ENCODE measurements at places on chromosomes 12 and 14.

DNA sequence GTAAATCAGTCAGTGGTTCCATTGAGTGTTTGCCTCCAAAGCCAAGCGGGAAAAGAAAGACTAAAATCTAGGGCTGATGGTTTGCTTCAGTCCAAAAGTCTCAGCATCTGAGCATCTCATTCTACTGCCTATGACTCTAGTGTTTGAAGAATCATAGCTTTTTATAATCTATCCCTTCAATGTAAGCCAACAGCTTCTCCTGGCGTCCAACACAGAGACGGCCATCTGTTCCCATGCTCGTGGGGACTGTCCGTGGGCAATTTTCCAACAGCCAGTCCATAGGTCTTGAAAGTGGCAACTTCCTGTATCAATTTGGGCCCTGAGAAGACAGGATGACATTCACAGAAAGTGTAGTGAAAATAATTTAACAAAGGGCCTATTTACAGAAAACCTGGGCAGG, 544.4 kb upstream of the TMEM132C start:
- DNase-seq, result no peak

GRCh38 chr12:108213871-108214445, 84.9 kb downstream of the WSCD2 start:
- DNase-seq, result no peak

- DNase-seq, result no peak
Observed at GRCh38 chr12:4117386-4118016, 156.1 kb upstream of the CCND2 start.

DNA sequence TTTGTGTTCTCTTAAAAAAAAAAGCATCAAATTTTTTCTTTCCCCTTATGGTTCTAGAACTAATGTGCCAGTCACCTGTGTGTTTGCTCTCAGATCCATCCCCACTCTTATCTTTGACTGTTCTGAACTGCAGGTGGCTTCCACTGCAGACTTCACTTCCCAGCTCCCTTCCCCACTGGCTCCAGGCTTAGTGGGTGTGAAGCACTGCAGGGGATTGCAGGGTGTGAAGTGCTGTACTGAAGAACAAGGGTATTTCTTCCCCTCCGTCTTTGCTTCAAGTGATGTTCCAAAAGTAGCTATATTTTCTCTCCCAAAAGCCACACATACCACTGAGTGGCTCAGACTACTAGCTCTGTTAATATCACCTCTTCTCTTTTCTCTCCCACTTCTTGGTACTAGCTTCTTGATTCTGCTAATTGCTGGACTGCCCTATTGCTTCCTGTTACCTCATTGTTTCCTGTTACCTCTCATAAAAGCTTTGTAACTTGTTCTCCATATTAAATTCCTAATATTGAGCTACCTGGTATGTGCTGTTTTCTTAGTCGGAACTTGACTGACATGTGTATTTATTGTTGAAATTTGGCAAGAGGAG, 115.4 kb upstream of the PRICKLE1 start:
- no peak for DNase-seq

- DNase-seq, result no peak
Observed at GRCh38 chr12:87795555-87795954, 233.6 kb downstream of the C12orf50 start.

- DNase-seq, result peak; percentile 36
Observed at GRCh38 chr12:56206452-56207166, 15.1 kb downstream of the RNF41 start.

DNA sequence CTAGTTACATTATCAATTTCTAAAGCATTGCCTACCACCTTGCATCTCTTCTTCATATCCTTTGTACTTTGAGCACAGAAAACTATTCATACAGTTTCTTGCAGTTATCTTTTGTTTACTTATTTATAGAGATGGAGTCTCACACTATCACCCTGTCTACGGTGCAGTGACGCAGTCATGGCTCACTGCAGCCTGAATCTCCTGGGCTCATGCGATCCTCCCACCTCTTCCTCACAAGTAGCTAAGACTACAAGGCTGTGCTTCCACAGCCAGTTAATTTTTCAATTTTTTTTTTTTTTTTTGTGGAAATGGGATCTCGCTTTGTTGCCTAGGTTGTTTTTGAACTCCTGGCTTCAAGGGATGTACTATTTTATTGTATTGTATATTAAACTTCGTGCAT, 158.0 kb downstream of the TTC6 start:
- DNase-seq, result no peak

DNA sequence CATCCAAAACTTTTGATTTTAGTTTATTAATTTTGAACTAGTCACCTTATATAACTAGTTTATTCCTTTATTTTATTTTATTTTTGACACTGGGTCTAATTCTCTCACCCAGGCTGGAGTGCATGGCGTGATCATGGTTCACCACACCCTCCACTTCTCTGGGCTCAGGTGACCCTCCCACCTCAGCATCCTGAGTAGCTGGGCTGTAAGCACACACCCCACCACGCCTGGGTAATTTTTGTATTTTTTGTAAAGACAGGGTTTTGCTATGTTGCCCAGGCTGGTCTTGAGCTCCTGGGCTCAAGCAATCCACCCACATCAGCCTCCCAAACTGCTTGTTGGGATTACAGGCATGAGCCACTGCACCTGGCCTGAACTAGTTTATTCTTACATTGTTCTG, 17.3 kb downstream of the PCNX1 start:
- DNase-seq, result no peak

DNA sequence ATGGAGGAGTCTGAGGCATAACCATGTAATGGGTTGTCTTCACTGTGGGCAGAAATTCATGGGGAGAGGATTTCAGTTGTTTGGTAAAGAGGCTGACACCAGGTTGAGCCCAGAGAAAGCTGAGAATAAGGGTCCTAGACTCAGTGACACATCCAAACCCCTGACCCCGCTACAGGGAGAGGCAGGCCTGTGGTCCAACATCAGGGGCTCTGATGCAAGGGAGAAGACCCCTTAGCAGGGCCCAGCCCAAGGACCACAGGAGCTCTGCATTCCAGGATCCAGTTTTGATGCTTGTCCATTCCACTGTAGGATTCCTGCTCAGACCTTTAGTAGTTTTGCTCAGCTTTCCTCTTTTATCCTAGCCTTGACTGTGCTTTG, 15.5 kb downstream of the GPR68 start:
- DNase-seq, result no peak

DNA sequence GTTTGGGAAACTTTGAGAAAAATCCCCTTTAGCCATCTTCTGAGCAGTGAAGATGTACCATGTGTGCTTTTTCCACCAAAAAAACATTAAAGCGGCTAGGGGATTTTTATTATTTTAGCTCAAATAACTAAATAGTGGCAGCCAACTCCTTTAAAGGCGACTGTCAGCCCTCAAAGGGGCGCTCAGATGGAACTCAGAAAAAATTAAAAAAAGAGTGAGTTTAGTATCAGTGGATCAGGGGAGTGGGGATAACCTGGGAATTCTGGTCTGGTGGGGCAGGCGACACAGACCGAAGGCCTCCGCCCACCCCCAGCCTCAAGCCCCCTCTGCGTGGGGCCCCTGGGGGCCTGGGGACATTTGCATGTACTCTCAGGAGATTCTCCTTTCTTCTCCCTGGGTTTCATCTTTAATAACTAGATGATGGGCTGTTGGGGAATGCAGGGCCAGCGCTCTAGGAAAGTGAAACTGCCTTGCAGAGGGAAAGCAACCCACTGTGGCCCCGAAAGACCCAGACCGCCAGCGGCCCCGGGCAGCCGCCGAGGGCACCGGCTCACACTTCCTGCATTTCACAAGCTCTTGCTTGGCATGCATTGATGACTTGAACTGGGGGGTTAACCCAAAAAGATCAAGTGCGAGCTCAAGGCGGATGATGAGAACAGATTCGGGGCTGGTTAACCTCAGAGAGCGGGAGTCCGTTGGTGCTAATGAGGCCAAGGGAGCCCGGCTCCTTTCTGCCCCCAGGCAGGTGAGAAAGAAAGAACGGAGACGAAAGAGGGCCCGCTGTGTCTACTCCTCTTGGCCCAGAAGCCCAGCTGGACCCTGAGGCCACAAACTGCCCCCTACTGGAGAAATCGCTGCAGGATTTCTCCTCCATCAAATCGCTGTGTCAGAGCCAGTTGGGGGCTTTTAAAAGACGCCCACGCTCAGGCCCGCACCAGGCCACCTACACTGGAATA, 7.3 kb upstream of the BATF start:
- DNase-seq, result peak; percentile 81

DNA sequence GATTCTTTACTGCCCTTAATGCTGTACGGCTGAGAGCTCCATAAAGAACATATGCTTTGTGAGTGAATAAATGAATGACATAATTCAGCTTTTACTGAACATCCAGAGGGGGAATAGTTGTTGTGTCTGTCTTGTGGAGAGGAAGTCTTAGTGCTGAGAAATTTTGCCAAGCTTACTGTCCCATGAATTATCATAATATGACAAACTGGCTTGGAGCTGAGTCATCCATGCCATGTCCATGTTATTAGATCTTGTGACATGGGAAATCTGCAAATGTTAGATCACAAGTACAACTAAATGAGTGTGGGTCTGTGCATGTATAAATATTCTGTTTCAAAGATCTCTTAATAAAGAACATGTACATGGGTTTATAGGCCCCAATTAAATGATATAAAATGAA, 350.4 kb downstream of the BMP4 start:
- DNase-seq, result no peak

- DNase-seq, result no peak
Observed at GRCh38 chr14:24966579-24966964, 83.4 kb downstream of the STXBP6 start.

DNA sequence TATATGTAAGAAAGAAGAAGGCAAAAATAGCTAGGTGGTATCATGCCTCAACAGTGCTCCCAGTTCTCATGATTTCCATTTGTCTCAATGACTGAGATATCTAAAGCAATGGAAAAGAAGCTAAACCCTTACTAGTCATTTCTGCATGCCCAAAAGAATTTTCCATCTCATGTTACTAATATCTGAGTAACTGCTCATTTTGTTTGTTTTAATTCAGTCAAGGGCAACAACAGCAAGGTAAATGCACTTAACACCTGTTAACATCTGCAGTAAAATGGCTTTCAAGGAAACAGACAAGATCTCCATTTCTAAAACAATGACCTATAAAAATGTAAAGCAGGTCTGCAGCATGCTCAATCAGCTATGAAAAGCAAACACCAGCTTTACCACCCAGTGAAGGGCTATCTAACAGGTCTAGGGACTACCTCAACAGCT, 19.4 kb upstream of the SELPLG start:
- DNase-seq, result no peak

- DNase-seq, result no peak
Observed at GRCh38 chr14:57391517-57392195, 1.3 kb downstream of the NAA30 start.

- no peak for DNase-seq
Observed at GRCh38 chr12:124045671-124046455, 72.8 kb downstream of the ZNF664 start.

DNA sequence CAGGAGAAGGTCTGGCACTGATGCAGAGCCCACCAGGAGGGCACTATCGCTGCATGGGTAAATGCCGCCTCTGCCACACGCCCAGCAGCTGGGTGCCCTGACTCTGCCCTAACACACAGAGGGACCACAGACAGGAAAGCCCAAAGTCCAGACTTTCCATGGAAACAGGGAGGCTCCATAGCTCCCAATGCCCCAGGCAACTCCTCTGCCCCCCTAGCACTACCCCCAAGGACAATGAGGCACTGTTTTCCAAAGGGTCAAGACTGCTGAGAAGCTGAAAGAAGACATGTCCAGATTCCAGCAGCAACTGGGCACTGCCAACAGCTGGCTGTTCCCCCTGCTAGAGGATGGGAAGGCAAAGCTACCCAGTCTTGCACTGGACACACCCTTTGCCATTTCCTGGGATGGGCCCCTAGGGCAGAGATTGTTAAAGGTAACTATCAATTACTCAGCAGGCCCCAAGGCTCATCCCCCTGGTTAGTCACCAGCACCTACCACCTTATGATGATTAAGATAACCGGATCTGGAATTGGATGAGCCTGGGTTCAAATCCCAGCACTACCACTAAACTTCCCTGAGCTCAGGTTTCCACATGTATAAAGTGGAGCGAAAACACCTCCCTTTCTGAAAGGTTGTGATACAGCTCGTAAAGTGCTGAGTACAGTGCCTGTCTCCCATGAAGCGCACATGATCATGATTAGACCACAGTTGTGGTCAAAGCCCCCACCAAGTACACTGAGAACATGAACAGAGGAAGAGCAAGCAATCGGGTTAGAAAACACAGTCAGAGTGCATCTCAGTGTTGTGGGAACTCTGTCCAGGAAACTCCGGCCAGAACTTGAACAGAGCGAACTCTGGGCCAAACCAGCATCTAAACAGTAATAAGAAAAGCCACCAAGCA, 3.3 kb downstream of the PXN start:
- peak; percentile 36 for DNase-seq

DNA sequence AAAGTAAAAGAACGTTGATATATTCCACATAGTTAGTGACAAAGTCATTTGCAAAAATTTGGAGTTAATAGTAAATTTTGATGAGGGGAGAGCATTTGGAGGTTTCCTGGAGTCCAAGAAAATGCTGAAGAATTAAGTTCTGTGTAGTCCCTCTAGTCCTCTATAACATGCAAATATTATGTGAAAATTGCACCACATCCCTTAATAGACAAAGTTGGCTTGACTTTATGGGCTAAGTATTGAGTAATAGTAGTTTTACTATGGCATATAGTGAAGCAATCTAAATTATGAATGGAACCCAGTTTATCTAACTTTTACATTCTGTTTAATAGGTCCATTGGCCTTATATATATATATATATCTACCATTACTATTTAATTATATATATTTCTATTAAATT, 66.4 kb upstream of the DCN start:
- DNase-seq, result no peak

- no peak for DNase-seq
Observed at GRCh38 chr12:4859478-4860210, 50.1 kb upstream of the KCNA1 start.

GRCh38 chr12:6367065-6367968, 8.0 kb downstream of the SCNN1A start:
- DNase-seq, result peak; percentile 53

DNA sequence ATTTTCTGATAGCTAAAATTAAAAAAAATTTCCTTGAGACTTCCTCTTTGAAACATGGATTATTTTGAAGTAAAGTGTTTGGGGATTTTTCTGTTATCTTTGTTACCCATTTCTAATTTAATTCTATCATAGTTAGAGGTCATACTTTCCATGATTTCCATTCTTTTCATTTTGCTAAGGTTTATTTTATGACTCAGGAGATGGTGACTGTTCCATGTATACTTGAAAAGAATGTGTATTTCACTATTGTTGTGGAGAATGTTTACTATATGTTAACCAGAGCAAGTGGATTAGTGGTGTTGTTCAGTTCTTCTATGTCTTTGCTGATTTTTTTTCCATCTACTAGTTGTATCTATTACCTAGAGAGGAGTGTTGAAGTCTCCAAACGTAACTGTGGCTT, 250.5 kb upstream of the PELI2 start:
- no peak for DNase-seq

DNA sequence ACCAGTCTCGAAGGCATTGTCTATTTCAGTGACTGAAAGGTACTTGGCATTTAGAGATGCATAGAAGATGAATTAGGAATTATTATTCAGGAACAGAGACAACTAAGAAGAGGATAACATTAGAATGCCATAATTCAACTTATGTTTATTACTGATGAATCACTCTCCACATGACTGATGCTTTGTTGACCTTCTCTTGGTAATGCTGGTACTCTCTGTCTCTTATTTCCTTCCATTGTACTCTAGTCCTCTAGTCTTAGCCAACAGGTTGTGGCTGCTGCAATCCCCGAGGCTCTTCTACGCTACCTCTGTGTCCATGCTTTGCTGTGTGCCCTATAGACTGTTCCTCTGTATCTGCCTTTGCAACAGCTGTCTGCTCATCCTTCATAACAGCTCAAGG, 652.9 kb downstream of the NRXN3 start:
- no peak for DNase-seq
